Activated CD8-positive, alpha-beta memory T cell treated with anti-CD3 and anti-CD28 coated beads for 1 hour (primary cell): ENCODE measurements at places on chromosomes 12 and 14.

DNA sequence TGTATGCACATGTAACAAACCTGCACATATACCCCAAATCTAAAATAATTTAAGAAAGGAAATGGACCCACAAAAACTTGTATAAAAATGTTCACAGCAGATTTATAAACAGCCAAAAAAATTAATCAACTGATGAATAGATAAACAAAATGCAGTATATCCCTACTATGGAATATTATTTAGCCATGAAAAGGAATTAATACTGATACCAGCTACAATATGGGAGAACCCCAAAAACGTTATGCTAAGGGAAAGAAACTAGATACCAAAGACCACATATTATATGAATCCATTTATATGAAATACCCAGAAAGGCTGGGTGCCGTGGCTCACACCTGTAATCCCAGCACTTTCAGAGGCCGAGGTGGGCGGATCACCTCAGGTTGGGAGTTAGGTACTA, 20.9 kb downstream of the DUSP16 start:
- no peak for DNase-seq

DNA sequence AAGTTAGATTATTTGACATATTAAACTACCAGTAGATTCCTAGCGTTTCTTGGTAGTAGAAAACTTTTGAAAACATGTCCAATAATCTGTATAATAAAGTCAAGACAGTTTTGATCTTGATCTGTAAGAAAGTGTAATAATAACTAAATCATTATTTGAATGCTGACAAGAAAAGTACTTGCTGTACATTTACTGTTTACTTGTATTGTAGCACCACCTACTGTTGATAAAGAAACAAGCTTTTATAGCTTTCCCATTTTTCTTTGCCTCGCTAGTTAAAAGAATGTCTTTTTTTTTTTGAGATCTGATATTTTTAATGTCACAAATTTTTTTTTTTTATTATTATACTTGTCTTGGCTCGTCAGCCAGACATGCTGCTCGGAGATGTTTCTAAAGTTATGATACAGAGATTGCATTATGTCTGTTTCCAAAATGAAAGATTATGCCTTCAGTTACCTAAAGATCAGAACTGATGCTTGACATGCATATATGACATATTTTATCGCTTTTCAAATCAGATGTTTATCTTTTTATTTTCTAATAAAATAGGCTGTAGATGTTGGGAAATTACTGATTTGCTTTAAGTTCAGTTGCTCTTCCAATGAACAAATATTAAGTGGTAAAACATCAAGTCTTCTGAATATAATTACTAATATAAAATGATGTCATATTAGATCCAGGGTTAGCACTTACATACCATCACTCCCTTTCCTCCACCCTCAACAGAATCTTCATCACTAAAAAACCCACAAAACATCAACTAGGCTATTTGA, 140.5 kb downstream of the AKAP6 start:
- no peak for DNase-seq

GRCh38 chr12:43762596-43762995, 3.8 kb downstream of the IRAK4 start:
- no peak for DNase-seq

GRCh38 chr12:39375206-39375808, 67.6 kb downstream of the KIF21A start:
- no peak for DNase-seq

- DNase-seq, result no peak
Observed at GRCh38 chr12:62622177-62622576, 155.6 kb downstream of the MON2 start.

DNA sequence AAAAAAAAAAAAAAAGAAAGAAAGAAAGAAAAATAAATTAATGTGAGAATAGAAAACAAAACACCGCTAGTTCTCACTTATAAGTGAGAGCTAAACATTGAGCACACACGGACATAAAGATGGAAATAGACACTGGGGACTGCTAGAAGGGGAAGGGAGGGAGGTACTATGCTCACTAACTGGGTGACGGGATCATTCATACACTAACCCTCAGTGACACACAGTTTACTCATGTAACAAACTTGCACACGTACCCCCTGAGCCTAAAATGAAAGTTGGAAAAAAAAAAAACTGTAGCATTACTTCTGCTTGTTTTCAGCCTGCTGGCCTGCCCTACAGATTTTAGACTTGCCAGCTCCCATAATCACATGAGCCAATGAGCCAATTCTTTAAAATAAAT, 10.5 kb upstream of the PRMT5 start:
- no peak for DNase-seq

DNA sequence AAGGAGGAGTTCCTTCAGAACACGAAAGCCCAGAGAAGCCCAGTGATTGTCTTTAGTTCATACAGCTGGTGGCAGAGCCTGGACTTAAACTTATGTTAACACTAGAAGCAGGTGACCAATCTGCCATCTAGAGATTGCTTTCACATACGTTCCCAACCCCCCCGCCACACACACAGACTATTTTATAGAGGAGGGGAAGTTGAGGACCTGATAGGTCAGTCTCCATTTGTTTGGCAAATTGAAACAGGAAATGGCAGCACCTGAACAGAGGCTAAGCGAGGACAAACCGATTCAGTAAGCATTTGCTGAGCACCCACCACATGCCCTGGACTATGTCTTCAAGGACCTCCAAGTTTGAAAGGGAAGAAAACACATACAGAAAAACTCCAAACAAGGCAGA, 4.8 kb upstream of the PLEKHD1 start:
- no peak for DNase-seq

- DNase-seq, result no peak
Observed at GRCh38 chr12:94811611-94812010, 161.3 kb upstream of the TMCC3 start.

DNA sequence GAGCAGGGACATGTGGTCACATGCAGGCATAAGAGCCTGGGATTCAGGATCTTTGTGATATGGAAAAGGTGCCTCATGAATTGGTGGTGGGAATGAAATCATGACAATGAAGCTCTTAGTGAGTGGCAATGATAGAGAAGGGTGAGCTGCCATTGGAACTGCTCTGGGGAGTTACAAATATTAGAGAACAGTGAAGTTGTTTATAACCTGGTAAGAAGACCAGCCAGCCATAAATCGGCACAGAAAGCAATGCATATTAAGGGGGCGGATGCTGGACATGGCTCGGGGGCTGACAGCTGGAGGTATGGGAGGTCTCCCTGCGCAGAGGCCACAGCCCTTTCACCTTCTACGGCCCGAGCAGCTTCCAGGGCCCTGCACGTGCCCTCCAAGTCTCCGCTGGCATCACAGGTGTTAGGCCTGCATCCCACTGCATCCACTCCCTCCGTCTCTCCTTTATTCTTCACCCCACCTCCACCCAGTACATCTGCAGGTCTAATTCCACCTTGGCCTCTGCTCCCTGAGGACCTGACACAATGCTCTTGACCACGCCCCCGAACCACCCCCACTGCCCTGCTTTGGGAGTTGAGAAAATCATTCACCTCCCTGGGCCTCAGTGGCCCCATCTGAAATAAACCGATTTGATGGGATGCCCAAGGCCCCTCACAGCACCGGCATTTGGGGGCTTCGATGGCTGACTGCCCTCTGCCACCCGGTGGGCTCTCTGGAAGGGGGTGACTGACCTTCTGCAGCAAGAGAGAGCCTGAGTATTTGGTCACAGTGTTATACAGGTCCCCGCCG, 4.1 kb downstream of the CACNA2D4 start:
- no peak for DNase-seq
